ENCODE measurements at places on chromosomes 2 and 18.

DNA sequence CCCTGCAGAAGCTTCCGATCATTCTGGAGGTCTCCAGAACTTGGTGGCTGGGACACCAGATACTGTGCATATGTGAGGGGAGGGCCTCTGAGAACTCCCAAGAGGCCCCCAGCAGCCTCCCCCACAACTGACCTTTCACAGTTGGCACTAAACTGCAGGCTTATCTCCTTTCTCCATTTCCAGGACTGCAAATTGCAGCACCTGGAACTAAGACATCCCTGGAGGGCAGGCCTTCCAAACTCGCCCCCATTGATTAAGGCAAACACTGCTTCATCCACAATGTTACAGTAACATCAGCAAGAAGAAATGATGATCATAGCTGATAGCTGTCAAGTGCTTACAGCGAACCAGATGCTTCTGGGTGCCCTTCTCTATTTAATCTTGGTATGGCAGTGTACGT is 67.9 kb downstream of the TGOLN2 start:
- no peak for DNase-seq

DNA sequence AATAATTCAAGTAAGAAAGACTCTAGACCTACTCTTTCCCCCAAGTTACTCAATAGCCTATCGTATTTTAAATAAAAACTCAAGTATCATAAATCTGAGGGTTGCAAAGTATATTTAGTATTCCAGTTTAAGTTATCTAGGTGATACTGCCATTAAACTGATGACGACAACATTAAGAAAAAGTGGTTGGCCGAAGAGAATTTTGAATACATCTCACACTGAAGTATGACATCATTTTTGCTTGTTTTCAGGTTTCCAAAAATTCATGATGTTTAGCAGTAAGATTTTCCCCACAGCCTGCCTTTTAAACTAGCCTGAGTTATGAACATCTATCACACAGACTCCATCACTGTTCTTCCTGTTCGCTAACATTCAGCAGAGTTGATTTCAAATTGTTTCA is 102.1 kb upstream of the RAB27B start:
- no peak for DNase-seq

GRCh38 chr2:177164131-177164530 is 48.5 kb upstream of the HNRNPA3 start:
- DNase-seq: no peak

DNA sequence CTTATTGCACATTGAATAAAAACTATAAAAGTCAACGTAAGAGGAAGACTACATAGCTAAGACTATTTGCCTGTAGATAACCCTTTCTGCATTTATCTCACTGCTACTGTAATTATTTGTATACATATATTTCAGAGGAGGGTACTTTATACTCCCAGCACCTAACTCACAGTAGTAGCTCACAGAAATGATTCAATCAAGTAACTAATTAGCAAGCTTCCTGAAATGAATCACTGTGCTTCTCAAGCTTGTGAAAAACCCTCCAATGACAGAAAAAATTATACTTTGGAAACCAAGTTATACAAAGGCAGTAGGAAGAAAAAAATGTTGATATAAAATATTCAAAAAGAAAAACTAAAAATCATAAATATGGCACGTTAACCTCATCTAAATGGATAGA is 124.9 kb downstream of the NBAS start:
- DNase-seq: no peak

- no peak for DNase-seq
Measured at GRCh38 chr2:116413659-116414058, 1400.8 kb upstream of the DDX18 start.

- DNase-seq: no peak
Measured at GRCh38 chr2:41990688-41991087, 57.1 kb upstream of the PKDCC start.

Measured in activated naive CD8-positive, alpha-beta T cell treated with anti-CD3 and anti-CD28 coated beads, Interleukin-2, amount 50 U/mL, for 24 hours (primary cell).